Effector memory CD8-positive, alpha-beta T cell (primary cell): ENCODE measurements at places on chromosomes 12 and 14.

- DNase-seq: no peak
These were observed 36.8 kb upstream of the ALG10B start for GRCh38 chr12:38279756-38280155.

GRCh38 chr12:106107566-106107965 is 31.2 kb downstream of the NUAK1 start:
- DNase-seq: no peak

DNA sequence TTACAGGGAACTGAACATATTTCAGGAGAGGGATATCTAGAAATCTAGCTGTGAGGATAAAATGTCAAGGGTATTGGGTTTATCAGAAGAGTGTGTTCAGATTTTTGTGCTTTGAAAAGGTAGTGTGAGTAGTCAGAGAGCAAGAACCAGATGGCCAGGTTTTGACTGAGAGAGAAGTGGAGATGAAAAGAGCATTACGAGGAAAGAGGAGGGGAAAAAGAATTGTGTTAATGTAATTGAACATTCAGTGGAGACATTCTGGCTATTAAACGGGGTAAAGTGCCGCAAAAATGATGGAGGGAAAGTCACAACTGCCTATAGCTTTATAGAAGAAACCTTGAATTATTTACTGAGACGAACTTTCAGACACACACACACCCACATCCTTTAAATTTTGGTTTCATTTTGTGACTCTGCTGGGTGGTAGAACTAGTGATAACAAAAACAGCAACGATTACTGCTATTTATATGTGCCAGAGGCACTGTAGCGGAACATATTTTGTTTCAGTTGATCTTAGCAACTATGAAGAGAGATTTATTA is 213.6 kb downstream of the ERC1 start:
- no peak for DNase-seq

GRCh38 chr14:84272290-84272721 is 1257.6 kb upstream of the FLRT2 start:
- no peak for DNase-seq

- no peak for DNase-seq
These were observed 32.2 kb upstream of the IGF1 start for GRCh38 chr12:102512523-102512922.

DNA sequence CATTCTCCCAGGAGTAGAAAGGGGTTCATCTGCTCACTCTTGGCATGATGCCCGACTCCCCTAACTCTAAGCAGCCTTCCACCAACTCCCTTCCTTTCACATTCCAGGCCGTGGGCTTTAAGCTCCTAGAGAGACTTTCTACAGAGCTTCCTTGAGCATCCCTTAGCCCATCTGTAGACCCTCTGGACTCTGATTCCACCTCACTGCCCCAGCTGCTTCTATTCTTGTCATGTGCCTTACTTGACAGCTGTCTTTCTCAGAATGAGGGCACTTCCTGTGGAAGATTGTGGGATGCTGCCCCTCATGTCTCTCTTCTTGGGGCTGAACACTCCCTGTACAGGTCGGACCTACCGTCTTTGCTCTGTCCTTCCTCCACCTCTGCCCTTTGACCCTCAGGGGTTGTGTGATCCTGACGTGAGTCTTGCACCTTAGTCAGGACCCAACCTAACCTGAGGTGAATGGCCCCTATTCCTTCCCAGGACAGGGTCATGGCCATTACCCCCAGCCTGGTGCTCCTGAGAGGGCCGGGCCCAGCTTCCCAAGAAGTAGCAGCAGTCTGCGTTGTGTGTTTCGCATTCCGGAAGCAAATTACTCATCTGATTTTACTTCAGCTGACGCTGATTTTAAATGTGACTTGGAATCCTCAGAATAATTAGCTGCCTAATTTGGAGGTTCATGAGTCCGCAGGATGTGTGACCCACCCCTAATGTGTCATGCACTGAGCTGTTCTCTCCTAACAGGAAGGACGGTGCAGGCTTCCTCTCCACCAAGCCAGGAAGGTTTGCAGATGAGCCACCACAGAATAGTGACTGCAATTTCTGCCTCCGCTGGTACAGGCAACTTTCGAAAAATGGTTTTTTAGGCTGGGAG is 2.7 kb upstream of the GALNT6 start:
- peak; percentile 41 for DNase-seq

DNA sequence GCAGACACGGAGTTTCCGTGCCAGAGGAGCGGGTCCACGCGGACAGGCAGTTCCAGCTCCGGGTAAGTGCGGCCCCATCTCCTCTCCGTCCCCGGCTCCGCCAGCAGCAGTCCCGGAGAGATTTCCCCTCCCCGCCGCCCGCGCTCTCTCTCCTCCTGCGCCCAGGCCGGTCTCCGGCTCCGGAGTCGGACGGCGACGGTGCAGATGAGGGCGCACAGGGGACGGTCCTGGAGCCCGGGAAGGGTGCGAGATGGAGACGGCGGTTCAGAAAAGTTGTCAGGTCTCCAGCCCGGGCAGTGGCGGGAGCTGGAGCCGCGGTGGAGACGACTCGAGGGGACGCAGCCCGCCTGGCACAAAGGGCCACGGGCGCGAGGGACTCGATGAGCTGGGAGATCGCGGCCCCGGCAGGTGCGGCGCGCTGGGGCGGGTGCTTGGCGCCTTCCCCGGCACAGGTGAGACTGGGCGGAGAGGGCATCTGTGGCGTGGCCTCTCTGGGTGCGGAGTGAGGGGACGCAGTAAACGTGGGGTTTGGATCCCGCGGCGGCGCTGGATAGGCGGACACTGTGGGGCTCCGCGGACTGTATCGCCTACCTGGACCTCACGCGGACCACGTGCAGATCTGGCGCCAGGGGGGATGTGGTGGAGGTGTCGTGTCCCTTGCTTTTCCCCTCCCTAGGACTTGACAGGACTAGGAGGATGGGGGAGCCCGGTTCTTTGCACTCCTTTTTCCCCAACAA is 1540.3 kb upstream of the TMEM132C start:
- DNase-seq: no peak

- no peak for DNase-seq
These were observed 87.2 kb downstream of the SCN8A start for GRCh38 chr12:51678086-51678724.

GRCh38 chr14:92549859-92550230 is 36.3 kb downstream of the RIN3 start:
- DNase-seq: no peak

- DNase-seq: no peak
These were observed 351.0 kb downstream of the NAV3 start for GRCh38 chr12:78181544-78182162.

DNA sequence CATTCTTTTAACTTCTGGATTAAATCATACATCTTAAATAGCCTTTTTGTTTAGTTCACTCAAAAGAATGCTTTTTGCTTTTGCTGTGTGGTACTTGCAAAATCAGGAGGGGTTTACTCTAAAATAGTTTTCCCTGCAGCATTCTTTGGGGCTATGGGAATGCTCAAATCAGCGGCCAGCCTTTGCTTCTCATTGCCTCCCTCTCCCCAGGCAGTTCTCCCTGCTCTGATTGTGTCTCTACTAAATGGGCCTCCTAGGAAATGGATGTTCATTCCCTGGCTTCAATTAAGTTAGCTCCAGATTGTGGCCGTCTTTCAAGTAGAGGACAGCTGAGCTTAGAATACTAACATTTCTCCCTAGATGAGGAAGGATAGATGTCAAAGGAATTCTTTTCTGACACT is 4.4 kb downstream of the TULP3 start:
- no peak for DNase-seq

GRCh38 chr12:95956557-95957145 is 13.5 kb downstream of the AMDHD1 start:
- no peak for DNase-seq

DNA sequence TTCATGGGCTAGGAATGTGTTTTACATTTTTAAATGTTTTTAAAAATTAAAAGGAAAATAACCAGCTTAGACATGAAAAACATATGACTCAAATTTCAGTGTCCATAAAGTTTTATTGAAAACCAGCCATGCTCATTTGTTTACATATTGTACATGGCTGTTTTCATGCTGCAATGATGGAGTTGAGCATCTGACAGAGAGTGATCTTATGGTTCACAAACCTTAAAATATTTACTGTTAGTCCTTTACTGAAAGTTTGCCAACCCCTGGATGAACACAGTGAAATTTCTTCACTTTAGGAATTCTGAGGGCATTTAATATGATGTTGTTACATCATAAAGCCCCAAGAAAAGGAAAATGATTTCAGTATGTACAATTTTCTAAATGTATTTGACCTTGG is 16.1 kb downstream of the RASSF9 start:
- no peak for DNase-seq

GRCh38 chr12:131102991-131103668 is 149.4 kb downstream of the ADGRD1 start:
- DNase-seq: no peak

- DNase-seq: no peak
These were observed 91.3 kb upstream of the CEP83 start for GRCh38 chr12:94550964-94551363.

GRCh38 chr14:102325791-102326345 is 6.3 kb downstream of the ZNF839 start:
- no peak for DNase-seq

- no peak for DNase-seq
These were observed 16.2 kb downstream of the PYGL start for GRCh38 chr14:50928002-50928635.

GRCh38 chr12:26214121-26214520 is 18.7 kb downstream of the SSPN start:
- DNase-seq: no peak

GRCh38 chr12:802242-803120 is 50.1 kb downstream of the WNK1 start:
- DNase-seq: no peak

DNA sequence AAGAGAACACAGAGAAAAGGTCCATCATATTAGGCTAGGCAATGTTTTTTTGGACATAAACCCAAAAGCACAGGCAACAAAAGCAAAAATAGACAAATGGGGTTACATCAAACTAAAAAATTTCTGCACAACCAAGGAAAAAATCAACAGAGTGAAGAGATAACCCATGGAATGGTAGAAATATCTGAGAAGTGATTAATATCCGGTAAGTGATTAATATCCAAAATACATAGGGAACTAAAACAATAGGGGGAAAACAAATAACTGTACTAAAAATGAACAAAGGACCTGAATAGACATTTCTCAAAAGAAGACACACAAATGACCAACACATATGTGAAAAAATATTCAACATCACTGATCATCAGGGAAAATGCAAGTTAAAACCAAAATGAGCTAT is 4.3 kb downstream of the STYK1 start:
- DNase-seq: no peak

DNA sequence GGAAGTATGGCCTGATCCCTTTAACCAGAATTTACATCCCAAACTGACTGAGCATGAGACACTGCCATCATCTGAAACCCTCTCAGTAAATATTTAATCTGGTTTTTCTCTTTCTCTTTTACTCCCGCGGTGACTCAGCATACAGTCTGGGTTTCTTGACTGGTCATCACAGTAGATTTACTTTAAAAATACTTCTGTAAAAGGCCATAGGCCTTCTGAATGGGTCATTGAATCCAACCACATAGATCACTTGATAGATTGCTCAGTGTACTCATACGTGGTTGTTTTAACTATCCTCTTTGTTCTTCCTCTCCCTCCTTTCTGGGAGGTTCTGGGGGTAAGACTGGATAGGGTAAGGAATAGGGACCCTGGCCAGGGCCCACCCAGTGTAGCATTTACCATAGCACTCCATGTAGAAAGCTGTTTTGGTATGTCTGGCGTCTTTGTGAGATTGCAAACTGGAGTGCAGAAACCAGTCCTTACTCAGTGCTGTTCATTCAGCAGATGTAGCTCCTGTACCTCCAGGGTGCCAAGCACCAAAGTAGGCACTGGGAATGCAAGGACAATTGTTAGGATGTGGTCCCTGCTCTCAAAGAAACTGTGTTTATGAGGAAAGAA is 165.7 kb downstream of the SRGAP1 start:
- DNase-seq: no peak

DNA sequence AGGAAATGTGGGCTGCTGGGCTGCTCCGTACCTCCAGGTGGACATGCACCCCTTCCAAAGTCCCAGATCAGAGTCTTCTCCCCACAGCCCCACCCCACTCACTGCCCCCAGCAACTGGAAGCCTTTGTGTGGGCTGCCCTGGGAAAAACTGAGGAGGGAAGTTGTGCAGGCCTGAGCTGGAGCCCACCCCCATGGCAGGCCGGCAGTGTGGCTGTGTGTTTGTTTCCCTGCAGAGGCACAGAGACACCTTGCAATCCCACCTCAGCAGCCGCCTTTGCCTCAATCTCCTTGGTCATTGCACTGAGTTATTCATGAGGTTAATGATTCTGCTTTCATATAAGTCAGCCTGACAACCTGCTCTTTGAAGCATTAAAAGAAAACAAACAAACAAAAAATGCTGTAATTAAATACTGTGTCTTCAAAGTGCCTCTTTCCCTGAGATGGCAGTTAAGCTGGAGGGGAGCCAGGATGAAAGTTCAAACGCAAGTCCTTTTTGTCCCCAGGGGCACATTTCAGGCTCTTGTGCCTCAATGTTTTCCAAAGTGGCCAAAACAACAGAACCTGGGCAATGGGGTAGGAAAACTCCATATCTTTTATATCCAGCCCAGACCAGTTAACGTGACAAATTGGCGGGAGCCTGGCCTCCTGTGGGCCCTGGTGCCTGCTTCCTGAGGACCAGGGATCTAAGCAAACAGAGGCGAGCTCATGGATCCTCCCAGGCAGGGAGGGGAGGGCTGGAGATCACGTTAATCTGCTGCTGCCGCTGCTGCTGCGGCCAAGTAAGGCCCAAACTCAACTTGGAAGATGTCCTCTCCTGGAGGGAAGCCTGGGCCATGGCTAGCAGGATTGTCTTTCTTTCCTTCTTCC is 51.9 kb upstream of the TSPAN11 start:
- DNase-seq: no peak

GRCh38 chr12:6377667-6377994 is 2.3 kb upstream of the SCNN1A start:
- DNase-seq: no peak

DNA sequence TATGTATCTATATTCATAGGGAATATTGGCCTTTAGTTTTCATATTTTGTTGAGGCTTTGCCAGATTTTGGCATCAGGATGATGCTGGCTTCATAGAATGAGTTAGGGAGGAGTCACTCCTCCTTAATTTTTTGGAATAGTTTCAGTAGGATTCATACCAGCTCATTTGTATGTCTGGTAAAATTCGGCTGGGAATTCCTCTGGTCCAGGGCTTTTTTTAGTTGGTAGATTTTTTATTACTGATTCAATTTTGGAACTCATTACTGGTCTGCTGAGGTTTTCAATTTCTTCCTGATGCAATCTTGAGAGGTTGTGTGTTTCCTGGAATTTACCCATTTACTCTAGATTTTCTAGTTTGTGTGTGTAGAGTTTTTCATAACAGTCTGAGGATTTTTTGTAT is 175.2 kb downstream of the EPS8 start:
- no peak for DNase-seq

GRCh38 chr12:132505105-132505851 is 15.3 kb downstream of the FBRSL1 start:
- DNase-seq: no peak
